HS-27A (cell line): ENCODE measurements at places on chromosomes 4 and X.

DNA sequence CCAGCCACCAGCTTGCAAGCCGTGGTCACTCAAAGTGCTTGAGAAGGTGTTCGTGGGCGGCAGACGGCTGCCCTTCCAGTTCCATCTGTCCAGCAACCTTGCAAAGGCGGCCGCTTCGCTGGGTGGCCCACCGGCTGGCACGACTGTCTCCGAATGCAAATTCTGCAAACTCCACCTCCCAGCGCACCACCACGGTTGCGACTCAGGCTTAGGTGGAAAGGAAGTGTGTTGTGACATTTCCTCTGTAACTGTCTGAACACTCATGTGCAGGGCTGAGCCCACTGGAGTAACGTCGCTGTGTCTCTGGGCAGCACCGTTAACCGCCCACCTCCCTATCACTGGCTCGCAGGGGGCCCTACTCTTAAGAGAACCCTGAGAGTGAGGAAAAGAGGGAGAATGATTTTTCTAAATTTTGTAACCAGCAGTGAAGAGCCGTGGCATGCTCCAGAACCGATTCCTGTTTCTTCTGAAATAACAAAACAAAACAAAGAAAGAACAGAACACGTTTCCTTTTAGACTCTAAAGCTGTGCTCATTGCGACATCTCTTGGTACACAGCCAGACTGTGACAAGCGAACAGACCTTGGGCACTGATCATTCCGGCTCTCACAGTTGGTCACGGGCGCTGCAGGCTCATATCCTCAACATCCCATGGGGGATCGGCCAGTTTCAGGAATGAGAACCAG lies at the start of gene P2RY8:
P2RY8 (minus strand) TSS at position 155 of the 685 bp plus-strand sequence. CDS start 70,627 bp downstream, outside the sequence.
- DNase-seq, result no peak

GRCh38 chr4:86549163-86549788 lies 44.8 kb upstream of the PTPN13 start:
- no peak for DNase-seq

DNA sequence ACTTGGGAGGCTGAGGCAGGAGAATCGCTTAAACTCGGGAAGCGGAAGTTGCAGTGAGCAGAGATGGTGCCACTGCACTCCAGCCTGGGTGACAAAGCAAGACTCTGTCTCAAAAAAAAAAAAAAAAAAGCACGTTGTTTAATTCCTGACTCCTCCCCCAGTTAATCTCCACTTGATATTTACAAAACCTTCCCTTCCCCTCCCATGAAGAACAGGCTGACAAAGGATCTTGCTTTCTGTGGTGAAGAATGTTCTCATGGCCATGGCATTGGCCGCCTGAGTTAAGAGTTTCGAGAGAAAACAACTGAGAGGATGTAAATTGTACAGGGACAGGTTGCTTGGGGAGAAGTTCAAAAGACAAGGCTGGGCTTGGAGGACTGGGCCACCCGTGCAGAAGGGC lies 168.2 kb upstream of the BCOR start:
- no peak for DNase-seq

GRCh38 chr4:2126309-2127043 lies 67.3 kb downstream of the NAT8L start:
- no peak for DNase-seq

- no peak for DNase-seq
Observed at GRCh38 chr4:154741131-154741665, 2.6 kb upstream of the LRAT start.

DNA sequence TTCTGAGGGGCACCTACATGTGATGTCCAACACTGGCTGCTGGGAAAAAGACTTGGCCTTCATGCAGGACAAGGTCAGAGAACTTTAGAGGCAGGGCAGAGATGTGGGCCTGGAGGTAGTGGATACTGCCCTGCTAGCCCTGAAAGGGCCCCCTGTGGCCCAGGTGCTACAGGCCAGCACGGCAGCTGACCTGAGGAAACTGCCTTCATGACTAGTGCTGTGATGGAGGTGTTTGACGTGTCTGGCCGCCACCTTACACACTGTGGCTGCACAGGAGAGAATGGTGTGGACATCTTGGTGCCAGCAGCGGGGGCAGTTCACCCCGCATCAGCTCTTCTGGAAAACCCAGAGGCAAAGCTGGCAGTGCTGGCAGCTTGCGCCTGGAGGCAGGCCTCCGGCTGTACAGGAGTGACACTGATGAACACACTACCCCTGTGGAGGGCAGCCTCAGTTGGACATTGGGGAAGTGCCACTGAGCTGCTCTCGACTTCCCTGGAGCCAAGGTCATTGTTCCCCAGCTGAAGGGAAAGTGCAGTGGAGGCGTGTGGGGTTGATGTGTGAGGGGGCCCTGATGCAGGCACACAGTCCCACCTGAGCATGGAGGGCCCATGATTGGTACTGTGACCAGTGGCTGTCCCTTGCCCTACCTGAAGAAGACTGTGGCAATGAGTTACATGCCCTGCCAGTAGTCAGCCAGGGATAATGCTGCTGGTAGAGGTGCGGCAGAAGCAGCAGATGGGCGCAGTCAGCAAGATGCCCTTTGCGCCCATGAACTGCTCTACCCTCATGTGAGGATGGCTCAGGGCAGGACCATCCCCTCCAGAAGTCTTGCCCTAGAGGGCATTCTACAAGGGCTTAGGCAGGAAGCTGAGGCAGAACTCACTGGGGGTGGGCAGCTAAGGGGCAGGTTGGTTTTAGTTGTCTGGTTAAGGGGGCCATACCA lies 36.9 kb downstream of the COQ2 start:
- no peak for DNase-seq

- peak; percentile 66 for DNase-seq
Observed at GRCh38 chrX:103845165-103845653, 13.2 kb upstream of the RAB9B start.

GRCh38 chrX:110175146-110175545 lies 142.7 kb downstream of the AMMECR1 start:
- no peak for DNase-seq

DNA sequence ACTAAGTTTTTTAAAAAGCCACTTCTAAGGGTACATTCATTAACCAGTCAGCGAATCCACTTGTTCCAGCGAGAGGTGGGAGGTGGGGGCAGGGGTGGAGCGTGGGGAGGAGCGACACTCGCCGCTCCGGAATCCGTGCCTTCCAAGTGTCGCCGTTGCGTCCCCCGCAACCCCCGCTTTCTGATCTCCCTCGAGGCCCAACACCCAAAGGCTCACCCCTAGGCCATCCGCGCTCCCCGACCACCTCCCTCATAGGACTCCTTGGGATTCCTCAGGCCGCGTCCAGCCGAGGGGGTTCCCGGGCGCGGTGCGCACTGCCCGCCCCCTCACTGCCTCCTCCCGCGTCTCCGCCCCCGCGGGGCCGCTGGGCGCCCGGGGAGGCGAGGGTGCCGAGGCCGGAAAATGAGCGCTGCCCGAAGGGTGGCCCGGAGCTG lies 108.1 kb upstream of the STOX2 start:
- no peak for DNase-seq

DNA sequence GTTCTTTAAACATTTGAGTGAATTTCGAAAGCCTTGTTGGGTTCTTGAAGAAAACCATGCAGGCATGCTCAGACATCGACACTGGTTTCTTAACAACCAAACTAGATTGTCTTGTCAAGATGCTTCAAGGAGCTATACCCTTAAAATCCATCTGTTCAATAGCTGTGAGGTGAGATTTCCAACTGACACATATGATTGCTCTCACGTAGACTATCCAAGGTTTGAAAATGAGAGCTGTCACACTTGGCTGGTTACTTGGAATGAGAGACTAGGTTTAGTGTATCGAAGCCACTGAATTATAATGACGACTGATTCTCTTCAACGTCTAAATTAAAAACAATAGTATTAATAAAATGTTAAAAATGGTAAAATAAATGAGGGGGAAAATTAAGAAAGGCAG lies 2725.5 kb downstream of the ARAP2 start:
- DNase-seq, result no peak

DNA sequence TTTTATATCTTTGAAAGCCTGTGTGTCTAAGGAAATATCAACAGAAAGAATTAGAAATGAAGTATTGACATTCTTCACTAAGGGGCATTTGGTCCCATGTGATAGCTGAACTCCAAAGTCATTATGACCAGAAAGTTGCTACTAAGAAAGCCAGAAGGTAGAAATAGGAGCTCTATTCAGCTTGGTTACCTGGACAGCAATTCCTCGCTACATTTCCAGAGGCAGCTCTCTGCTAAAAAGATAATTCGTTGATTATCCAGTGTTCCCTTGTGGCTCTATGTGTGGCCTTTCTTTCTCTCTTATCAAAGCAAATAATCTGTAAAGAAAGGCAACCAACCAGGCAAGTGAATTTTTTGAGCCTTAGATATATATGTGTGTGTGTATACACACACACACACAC lies 341.3 kb downstream of the ADGRL3 start:
- no peak for DNase-seq

- no peak for DNase-seq
Observed at GRCh38 chr4:147173797-147174432, 228.3 kb upstream of the TTC29 start.

- DNase-seq, result no peak
Observed at GRCh38 chrX:155046129-155046810, 19.6 kb downstream of the FUNDC2 start.

DNA sequence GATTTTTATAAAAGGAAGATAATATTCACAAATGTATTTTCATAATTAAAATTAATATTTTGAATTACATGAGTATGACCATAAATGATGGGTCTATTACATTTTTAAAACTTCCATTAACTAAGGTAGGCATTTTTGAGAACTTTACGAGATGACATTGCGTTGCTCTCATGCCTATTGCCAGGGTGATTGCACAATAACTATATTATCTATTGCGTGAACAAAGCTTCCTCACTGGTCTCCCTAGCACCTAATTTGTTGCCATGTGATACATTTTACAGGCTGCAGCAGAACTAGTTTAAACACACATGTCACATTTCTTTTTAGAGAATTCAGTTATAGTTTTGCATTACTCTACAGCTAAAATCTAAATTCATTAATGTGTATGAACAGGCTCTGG lies 289.7 kb upstream of the GRID2 start:
- no peak for DNase-seq

DNA sequence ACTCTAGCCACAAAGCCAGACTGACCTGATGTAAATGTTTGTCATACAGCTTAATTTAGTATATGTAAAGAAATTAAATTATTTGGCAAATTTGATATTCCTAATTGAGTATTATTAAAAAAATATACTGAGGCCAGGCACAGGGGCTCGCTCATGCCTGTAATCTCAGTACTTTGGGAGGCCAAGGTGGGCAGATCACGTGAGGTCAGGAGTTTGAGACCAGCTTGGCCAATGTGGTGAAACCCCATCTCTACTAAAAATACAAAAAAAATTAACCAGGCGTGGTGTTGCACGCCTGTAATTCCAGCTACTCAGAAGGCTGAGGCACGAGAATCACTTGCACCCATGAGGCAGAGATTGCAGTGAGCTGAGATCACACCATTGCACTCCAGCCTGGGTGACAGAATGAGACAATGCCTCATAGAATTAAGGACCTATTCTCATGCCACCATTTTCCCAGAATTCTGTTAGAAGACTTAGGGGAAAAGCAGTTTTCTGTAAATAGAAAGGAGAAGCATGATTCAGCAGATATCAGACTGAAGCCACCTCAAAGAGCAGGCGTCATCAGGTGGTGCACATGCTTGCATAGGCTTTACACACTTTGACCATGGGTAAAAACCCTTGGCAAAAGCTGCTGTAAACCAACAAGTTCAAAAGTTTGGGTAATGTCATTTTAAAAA lies 6.1 kb downstream of the UBQLN2 start:
- no peak for DNase-seq

- no peak for DNase-seq
Observed at GRCh38 chr4:125517831-125518230, 203.1 kb downstream of the FAT4 start.

DNA sequence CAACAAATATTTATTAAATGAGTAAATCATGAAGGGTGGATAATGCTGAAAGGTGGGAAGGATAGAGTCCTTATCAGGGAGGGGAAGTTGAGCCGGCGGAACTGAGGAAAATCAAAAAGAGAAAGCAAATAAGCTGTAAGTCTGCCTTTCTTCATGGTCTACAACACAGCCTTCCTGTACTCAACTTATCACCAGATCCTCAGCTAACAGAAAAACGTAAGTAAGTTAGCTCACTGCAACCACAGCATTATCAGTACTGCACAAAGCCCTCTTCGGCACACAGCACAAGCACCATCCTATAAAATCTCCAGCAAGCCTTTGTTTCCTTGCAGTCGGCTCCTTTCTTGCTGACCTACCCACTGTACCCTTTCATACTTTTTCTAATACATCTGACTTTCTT lies 70.3 kb downstream of the CRMP1 start:
- DNase-seq, result no peak

GRCh38 chrX:46624090-46624786 lies 50.7 kb downstream of the CHST7 start:
- DNase-seq, result no peak

DNA sequence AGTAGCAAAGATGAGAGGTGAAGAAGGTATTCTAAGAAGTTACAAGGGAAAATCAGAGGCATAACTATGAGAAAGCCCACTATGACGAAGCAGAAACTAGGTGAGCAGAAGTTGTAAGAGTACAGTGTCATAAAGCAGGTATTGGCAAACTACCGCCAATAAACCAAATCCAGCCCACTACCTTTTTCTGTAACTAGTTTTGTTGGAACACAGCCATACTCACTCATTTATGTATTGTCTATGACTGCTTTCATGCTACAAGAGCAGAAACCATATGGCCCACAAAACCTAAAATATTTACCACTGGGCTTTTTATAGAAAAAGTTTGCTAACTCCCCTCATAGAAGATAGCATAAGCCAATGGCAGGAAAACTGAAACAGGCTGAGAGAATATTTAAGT lies 31.8 kb upstream of the ZCCHC13 start:
- DNase-seq, result no peak

- no peak for DNase-seq
Observed at GRCh38 chr4:16670727-16671126, 227.7 kb downstream of the LDB2 start.

DNA sequence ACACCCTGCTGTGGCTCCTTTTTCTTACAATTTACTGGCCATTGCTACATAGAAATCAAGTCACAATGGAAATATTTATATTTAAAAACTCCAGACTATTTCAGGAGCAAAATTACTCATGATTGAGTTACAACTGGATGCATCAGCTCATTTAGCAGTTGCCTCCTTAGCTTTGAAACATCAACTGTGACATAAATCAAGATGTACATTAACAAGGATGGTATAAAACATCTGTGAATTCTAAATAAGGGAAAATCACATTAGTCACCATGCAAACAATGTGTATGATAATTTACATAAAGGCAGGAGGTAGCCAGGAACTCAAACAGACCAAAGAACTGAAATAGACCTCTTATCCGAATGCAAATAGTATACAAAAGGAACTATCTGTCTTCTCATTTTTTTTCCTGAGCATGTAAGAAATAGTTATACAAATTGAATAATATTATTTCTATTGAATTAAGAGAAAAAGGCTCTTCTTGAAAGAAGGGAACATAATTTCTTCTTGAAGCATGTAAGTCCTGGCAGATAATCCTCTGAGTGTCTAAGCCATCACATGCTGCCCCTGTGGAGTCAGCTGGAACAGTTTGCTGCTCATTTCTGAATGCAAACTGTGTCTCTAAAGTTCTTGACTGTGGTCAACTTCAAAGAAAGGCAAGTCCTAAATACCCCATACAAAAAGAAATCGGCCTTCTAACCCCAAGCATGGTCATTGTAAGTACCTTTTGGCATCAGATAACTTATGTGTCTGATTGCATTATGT lies 151.2 kb downstream of the NAA11 start:
- no peak for DNase-seq
